HFFc6 (cell line): ENCODE measurements at places on chromosomes 4 and X. TPM values are rescaled to one million over a fixed set of nuclear protein-coding genes. Genes with fewer than 3 reads are reported as not detected.

- no peak for DNase-seq
These were observed 871.2 kb upstream of the TENM3 start for GRCh38 chr4:181372014-181372413.

GRCh38 chr4:335515-335914 is 2.1 kb upstream of the ZNF141 start:
- DNase-seq: no peak

DNA sequence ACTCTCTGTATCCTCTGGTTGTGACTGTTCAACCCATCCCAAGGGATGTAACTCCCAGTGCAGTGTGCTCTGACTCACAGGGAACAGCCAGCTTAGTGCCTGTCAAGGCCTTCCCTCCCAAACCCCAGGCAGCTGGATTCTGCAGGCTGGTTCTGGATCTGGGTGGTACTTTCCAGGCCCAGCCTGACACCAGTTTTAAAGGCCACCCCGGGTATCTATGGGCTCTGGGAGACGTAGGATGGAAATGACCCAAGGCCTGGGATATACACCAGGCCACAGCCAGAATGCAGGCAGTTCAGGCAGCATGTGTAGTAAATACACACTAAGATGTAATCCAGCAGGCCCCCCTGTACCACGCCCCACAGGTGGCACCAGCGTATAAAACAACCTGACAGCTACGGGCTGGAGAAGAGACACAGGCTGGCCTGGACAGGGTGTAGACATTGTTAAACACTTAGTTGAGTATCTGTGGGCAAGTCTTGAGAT is 64.2 kb downstream of the SPINK2 start:
- DNase-seq: peak; percentile 59

- DNase-seq: no peak
These were observed 42.0 kb upstream of the IGSF1 start for GRCh38 chrX:131331152-131331551.

DRP2 gene
- 0.18 and 0.51 TPM in 2 replicates for total RNA-seq

DNA sequence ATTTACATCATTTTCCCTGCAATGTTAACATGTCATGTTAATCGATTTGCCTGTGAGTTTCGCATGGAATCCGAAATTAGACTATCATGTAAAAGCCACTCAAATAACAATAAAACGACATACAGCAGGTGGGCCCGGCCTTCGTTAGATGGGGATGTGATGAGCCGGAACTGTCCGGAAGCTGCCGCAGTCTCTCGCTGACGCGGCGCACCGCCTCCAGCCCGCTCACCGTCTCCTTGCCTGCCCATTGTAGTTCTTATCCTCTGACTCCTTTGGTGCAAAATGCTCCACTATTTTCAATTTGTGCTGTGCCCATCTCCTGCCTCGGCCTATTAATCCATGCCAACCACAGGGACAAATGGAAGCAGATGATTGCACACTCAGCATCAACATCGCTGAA is 877.5 kb upstream of the TENM3 start:
- no peak for DNase-seq

DNA sequence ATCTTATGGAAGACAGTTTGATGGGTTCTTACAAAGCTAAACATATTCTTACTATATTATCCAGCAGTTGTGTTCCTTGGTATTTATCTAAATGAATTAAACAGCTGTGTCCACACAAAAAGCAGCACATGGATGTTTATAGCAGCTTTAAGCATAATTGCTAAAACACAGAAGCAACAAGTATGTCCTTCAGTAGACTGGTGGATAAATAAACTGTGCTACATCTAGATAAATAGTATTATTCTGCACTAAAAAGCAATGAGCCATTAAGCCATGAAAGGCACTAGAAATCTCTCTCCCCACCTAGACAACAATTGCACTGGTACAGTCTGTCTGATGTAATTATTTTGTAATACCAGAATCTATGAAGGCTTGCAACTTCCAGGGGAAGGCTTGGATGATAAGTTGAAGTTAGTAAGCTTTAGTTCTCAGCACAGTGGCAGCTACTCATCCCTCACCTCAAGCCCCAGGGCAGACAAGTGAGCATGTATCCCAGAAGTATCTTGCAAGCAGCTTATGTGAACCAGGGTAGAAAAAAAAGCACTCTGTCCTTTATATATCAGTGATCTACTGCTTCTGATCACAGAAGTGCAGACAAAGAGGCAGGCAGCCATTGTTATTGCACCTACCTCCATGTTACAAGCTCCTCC is 36.9 kb downstream of the WDR17 start:
- DNase-seq: no peak

DNA sequence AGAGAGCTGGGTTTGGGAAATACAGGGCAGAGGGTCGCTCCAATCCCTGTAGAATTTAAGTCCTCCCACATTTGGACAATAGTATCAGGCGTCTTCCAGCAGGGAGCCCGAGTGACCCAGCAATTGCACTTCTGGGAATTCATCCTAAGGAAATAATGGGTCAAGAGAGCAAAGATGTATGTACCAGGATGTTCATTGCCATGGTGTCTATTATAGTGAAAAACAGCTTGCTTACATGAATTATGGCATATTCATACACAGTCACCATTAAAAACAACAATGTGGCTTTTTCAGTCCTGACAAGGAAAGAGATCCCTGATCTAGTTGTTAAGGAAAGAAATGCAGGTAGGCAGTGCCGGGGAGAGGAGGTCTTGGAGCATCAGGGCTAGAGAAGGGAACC is 167.7 kb downstream of the PJA1 start:
- no peak for DNase-seq

DNA sequence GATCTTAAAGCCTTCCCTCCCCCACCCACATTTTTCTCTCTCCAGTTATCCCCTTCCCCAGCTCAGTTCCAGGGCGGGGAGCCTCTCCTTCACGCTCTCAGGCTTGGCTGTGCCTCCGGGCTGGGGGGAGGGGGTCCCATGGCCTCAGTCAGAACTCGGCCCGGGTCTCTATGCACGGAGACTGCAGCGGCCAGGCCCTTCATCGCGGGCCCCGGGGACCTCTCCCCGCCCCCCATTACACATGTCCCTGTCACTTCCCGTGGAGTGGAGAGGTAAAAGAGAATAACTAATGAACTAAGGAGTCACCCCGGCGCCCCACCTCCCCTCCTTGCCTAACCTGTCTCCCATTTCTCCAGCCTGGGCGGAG is 838 bp upstream of the PRICKLE3 start:
- no peak for DNase-seq

GRCh38 chr4:14096396-14096965 is 469.0 kb upstream of the BOD1L1 start:
- DNase-seq: peak; percentile 74

ABRAXAS1 gene
- total RNA-seq: 6.3 to 9.1 TPM (median 8.3 TPM) in 3 replicates

DDIT4L gene
- total RNA-seq: 0.18 to 4.2 TPM (median 2.1 TPM) in 3 replicates

GRCh38 chrX:18970465-18970864 is 13.4 kb downstream of the PHKA2 start:
- DNase-seq: no peak

TBX22 gene
- total RNA-seq: not detected in 2 replicates

DNA sequence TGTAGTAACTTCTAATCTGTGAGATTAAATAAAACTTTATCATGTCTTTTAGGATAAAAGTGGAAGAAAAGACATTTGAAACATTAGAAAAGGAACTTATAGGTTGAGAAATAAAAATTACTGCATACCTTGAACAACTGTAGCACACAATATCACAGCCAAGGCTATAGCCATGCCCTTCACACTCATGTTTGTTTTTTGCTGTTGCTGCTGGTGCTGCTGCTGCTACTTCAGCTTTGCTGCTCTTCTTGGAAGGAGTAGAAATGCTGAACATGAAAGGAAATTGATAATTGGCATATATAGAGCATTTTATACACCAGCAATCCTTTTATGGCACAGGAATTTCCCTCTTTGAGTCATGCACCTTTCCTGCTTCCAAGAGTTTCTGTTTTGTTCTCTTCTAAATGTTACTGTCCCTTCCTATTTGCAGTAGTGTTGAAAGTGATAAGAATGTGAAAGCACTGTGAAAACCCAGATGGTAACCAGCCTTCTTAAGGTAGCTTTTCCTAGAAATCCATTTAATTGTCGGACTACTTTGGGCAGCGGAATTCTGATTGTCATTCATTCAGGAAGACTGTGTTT is at the start of gene CXCL11:
Gene CXCL11, minus strand, starts transcription at position 272 of the 582 bp plus-strand sequence. Its CDS starts 83 bp downstream, at position 189.
- DNase-seq: no peak

- DNase-seq: peak; percentile 7
These were observed 30.2 kb downstream of the ASB5 start for GRCh38 chr4:176238826-176239225.

GRCh38 chr4:183936574-183937345 is 31.7 kb downstream of the STOX2 start:
- DNase-seq: no peak

DNA sequence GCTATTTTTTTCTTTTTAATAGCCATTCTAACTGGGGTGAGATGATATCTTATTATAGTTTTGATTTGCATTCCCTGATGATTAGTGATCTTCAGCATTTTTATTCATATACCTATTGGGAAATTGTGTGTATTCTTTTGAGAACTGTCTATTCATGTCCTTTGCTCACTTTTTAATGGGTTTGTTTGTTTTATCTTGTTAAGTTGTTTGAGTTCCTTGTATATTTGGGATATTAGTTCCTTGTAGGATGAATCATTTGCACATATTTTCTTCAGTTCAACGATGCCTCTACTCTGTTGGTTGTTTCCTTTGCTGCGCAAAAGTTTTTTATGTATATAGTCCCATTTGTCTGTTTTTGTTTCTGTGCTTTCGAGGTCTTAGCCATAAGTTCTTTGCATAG is 43.1 kb upstream of the DRP2 start:
- DNase-seq: no peak

DNA sequence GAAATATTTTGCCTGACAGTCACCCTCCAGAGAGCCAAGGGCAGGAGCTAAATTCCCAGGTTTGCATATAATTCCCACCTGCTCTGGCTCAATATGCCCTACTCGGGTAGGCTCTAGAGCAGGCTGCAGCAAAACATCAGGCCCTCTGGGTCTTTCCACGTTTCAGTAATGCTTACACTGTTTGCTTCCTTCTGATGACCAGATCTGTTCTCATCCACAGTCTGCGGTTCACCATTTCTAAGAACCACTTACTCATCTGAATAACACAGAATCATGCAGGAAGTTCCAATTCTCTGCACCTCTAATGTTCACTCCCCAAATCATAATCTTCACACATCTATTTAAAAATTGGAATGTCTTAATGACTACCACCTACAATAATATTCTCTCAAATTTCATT is 141.4 kb downstream of the PPP3CA start:
- peak; percentile 40 for DNase-seq

DNA sequence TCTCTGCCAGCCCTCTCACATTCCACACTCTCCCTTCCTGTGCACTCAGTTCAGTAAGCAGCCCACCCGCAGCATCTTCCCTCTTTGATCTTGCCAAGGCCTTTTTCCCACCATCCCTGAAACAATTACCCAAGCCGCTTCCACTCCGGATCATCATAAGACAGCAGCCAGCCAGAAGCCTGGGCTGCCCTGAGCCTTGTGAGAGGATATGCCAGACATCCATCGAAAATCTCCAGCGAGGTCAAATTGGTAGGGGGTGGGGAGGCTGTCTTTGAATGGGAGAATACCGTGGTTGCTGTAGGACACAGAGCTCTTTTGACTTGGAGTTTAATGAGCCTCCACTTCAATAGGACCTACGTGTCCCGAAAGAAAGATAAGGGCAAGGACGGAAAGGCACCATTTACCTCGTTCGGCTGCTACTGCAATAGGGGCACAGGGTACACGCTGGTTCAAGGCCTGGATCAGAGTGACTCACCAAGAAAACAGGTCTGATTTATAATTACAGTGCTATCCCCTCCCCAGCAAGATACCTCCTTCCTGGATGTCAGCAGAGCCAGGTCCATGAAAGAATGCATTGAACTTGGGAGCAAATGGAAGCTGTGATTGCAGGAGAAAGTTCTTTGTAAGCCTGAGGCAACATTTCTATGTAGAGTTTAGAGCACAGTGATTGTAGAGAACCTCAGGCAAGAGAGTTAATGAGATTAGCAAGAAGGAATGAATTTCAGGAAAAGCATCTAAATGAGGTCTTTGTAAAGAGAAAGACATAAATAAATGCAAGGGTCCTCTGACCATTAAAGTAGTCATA is 39.5 kb downstream of the AMOT start:
- DNase-seq: no peak

GRCh38 chr4:6772223-6772928 is 10.2 kb upstream of the KIAA0232 start:
- peak; percentile 18 for DNase-seq

DNA sequence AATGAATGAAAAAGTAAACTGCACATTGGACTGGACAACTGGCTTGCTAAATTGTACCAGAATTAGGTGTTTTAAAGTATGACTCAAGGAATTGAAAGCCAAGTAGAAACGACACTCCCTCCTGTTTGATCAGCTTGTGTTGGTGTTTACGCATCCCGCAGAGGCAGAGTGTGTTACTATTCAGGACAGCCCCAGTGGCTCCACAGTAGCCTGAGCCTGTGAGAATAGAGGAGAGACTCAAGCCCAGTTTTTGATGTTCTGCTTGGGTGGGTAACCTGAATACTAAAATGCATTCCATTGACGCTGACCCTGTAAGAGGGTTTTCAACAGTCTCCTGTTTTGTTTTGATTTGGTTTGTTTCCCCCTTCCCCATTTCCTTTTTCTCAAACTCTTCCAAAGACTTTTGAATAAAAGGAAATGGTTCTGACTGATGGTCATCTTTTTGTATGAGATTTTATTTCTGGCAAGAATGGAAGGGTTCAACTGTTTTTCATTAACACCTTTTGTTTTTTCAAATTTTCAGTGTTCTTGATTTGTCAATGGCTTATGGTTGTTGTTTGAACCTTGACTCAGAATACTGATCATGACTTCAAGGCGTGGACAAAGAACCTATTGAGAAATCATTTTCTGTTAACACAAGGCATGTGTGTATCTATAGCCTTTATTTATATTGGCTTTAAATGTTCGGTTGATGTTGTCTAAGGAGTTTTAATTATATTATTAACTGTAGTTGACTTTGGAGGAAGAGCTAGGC is 10.2 kb downstream of the ADGRL3 start:
- no peak for DNase-seq

- DNase-seq: no peak
These were observed 620.2 kb upstream of the INTU start for GRCh38 chr4:127012549-127012948.

ARMCX4 gene
- total RNA-seq: 11.1 to 11.9 TPM (median 11.5 TPM) in 3 replicates

DNA sequence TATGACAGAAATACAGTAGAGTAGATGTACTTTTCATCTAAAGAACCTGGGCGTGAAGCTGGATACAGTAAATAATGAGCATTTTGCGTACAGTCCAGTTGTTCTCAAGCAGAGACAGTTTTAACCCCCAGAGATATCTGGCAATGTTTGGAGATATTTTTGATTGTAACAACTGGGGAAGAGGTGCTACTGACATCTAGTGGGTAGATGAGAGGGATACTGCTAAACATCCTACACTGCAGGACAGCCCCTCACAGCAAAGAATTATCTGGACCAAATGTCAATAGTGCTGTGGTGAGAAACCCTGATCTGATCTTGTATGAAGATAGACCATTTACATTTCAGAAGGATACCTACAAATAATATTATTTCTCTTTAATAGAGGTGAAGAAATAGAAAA is 200.2 kb upstream of the FAM47A start:
- DNase-seq: no peak

- DNase-seq: no peak
These were observed 64.0 kb downstream of the POLR2B start for GRCh38 chr4:57042711-57043169.

- no peak for DNase-seq
These were observed 30.8 kb downstream of the MRPL1 start for GRCh38 chr4:77893451-77893850.

GRCh38 chr4:183621875-183622274 is 37.1 kb downstream of the RWDD4 start:
- DNase-seq: no peak
